Caco-2 (cell line): ENCODE measurements at places on chromosomes 1 and 21. TPM values are rescaled to one million over a fixed set of nuclear protein-coding genes. Genes with fewer than 3 reads are reported as not detected.

Gene SMCP
- not detected in 2 replicates for total RNA-seq

Gene HFM1
- total RNA-seq: 0.26 and 0.48 TPM in 2 replicates

Gene HAX1
- total RNA-seq: 135 and 138 TPM in 2 replicates

Gene VANGL2
- total RNA-seq: 3.2 and 3.4 TPM in 2 replicates

Gene ATP6V1G3
- 3.5 and 4.7 TPM in 2 replicates for total RNA-seq

Gene NPR1
- 1.4 and 2.0 TPM in 2 replicates for total RNA-seq

Gene MAGOH
- 74.2 and 77.0 TPM in 2 replicates for total RNA-seq

Gene TRPM2
- total RNA-seq: 0.07 and 0.20 TPM in 2 replicates

Gene CD5L
- not detected in 2 replicates for total RNA-seq

- DNase-seq: no peak
- no peak overlapping the region for H3K4me3 ChIP-seq
- H3K27ac ChIP-seq: no peak overlapping the region
- H3K36me3 ChIP-seq: no peaks in the 10 kb centered on the region
- H3K4me1 ChIP-seq: no peaks in the 10 kb centered on the region
Observed at GRCh38 chr1:117237726-117238381, 27.1 kb upstream of the VTCN1 start.

- no peaks in the 10 kb centered on the region for H3K36me3 ChIP-seq
- no peak overlapping the region for H3K27ac ChIP-seq
- H3K27me3 ChIP-seq: no peaks in the 10 kb centered on the region
- no peak overlapping the region for H3K4me3 ChIP-seq
Observed at GRCh38 chr1:47569681-47570470, 132.0 kb downstream of the FOXD2 start.

DNA sequence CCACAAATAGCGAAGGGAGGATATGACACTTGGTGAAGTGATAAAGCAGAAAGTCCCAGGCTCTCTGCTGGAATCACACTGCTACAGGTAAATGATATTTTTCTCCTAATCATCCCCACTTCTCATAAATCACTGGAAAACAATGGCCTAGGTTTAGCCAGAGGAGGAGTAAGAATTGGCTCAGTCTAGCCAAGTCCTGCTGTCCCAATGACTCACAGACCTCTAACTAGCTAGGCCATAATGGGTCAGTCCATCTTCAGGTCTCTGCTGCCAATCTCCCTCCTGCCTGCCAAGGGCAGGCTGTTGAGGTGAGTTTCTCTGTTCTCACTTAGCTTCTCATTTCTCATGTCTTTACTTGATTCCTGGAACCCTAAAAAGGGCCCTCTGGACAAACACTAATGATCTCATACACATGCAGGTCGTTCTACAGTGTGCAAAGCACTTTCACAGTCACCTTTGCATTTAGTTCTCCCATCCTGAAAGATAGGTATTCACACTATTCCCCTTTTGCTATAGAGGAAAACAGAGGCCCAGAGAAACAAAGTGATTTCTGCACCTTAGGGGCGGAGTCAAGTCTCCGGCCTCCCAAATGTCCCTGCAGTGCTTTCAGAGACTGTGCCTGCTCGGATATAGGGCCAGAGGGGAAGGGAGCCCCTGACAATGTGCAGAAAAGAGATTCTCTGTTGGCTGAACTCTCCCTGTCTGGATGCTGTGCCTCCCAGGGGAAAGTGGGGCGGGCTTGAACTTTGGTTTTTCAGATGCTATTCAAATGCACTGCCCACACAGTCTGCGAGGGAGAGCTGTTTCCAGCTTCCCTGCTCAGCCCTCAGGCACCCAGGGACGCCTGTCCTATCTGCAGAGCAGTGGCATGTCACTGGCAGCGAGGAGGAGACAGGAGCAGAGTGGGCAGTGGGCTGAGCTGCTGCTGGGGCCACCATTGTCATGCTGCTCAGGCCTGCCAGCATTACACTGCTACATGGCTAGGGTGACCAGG, 3.9 kb upstream of the CDK18 start:
- H3K4me1 ChIP-seq: peaks cover 24% of the 10 kb centered on the region
- no peak overlapping the region for H3K4me3 ChIP-seq
- H3K36me3 ChIP-seq: no peaks in the 10 kb centered on the region

GRCh38 chr1:40030528-40031135, 9.9 kb upstream of the CAP1 start:
- H3K27me3 ChIP-seq: no peaks in the 10 kb centered on the region
- peaks cover 3% of the 10 kb centered on the region; the same call in 1 of the 2 replicates for H3K4me1 ChIP-seq
- H3K4me3 ChIP-seq: no peak overlapping the region
- no peak for DNase-seq
- H3K27ac ChIP-seq: no peak overlapping the region

DNA sequence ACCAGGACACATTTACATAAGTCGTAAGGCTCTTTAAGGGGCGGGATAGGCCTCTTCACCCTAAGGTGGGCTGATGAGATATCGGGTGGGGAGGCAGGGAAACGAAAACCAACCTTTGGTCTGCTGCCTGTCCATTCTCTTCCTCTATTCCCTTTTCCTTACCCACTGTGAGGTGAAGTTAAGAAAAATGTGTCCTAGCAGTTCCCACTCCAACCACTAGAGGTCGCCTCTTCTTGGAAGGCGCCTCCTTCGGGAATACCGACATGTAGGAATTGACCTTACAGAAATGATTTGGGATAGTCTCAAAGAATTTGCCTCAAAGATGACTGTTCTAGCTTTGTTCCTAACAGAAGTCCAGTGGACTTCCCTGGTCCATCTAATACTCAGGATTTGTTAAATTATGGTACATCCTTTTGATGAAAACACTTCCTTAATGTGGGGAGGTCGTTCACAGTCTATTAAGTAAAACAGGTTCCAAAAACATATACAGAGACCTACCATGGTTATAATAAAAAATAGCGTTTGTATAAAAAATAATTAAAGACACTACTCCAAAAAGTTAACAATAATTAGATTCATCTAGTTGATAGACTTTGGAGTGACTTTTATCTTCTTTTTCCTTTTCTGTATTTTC, 14.1 kb downstream of the AZIN2 start:
- H3K4me1 ChIP-seq: no peaks in the 10 kb centered on the region
- H3K27ac ChIP-seq: no peak overlapping the region
- no peaks in the 10 kb centered on the region; the same call in 1 of the 2 replicates for H3K27me3 ChIP-seq
- H3K4me3 ChIP-seq: no peak overlapping the region

GRCh38 chr1:26526287-26526686, 3.3 kb upstream of the RPS6KA1 start:
- no peaks in the 10 kb centered on the region for H3K36me3 ChIP-seq
- no peak overlapping the region for H3K4me3 ChIP-seq
- H3K27me3 ChIP-seq: no peaks in the 10 kb centered on the region
- H3K4me1 ChIP-seq: peaks cover 10% of the 10 kb centered on the region; the same call in 1 of the 2 replicates

DNA sequence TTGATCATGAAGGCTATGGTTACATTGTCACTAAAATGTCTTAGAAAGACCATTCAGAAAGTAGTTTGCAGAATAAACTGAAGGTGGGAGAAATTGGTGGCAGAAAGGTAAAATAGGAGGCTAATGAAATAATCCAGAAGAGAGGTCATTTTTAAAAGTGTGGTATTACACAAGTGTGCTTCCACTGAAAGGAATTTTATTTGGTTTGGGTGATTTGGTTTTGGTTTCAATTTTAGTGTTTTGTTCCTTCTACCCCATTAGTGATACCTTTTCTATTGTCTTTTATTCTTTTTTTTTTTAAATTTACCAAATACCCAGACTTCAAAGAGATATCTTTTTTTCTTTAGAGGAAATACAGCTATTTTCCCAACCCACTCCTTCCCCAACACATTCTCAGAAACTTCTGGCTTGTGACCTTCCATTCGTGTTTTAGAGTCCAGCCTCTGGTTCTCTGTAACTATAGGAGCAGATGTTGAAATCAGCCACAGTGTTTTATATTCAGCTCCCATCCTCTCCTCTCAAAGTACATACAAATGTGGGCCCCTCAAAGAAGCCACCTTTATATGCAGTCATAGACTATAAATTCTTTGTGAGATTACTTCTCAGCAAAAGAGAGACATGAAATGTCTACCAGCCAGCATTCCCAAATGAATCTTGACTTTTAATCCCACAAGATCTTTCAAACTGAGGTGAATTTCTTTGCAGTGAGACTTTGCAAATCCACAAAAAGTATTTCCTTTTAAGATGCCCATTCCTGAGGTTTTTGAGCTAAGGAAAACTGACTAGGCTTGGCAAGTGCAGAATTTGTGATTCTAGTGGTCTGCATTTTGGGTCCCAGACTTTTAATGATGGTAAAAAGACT, 42.0 kb upstream of the PALMD start:
- H3K27me3 ChIP-seq: no peaks in the 10 kb centered on the region
- H3K36me3 ChIP-seq: no peaks in the 10 kb centered on the region
- H3K27ac ChIP-seq: no peak overlapping the region
- H3K4me1 ChIP-seq: 0 out of 2 replicates have a peak, but pooled peaks cover 4% of the 10 kb centered on the region
- no peak for DNase-seq

GRCh38 chr1:45259053-45259452, 52.6 kb upstream of the ZSWIM5 start:
- no peaks in the 10 kb centered on the region for H3K36me3 ChIP-seq
- H3K27me3 ChIP-seq: no peaks in the 10 kb centered on the region
- H3K4me1 ChIP-seq: no peaks in the 10 kb centered on the region
- H3K4me3 ChIP-seq: no peak overlapping the region
- no peak for DNase-seq

DNA sequence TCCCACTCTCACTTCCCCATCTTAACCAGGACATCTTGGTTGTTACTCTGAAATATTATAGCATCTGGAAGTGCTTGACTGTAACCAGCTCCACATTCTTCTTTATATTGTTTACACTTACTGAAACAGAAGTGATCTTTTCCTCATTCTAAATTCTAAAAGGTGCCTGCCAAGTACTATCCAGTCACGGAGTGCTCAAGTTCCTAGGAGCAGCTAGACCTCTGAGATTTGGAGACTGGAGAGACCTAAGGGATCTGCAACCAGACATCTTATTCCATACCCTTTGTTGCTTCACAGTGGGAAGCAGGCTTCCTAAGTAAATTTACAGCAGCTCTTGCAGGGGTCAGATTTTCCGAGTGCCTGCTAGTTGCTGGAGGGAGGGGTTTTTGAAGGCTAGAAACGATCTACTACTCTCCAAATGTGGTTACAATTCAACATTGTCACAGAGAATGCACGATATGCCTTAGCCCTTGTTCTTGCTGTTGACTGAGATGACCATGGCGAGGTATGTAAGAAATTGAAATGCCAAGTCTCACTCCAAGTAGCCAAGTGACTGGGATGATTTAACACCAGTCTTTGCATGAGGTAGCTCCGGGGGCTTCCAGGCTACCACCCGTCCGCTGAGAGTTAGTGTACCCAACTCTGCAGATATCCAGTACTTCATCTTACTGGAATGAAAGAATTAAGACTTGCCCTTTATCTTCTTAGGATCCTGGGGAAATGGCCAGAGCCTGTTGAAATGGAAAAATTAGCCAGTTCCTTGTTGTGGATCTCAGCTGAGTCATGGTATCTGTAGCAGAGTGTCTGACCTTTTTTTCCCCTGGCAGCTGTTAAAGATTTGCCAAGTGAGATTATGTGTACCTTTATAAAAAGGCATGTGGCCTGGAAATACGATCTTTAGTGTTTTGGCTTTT, 150.8 kb downstream of the MAST2 start:
- no peak overlapping the region for H3K4me3 ChIP-seq
- H3K27me3 ChIP-seq: no peaks in the 10 kb centered on the region
- H3K36me3 ChIP-seq: no peaks in the 10 kb centered on the region
- no peak for DNase-seq

- H3K36me3 ChIP-seq: no peaks in the 10 kb centered on the region
- H3K4me3 ChIP-seq: no peak overlapping the region
- H3K27ac ChIP-seq: no peak overlapping the region
- peaks cover 26% of the 10 kb centered on the region; the same call in 1 of the 2 replicates for H3K4me1 ChIP-seq
- H3K27me3 ChIP-seq: no peaks in the 10 kb centered on the region
Observed at GRCh38 chr1:94254073-94254810, 16.9 kb upstream of the ARHGAP29 start.

DNA sequence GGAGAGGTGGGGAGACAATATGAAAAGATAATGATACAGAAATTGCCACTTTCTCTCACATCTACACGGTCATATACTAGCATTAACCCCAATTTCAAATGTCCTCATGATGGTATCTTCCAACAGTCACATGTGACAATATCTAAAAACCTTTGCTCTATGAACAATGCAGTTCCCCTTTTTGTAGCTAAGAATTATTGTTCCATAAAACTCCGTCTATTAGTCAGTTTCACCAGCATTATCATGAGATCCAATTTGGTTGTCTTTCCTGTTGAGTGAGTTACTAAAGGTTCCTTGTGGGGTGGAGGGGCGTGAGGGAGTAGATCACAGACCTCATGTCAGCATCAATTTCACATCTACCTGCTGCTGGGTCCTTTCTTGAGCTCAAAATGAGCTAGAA, 1.7 kb downstream of the TIAM1 start:
- DNase-seq: no peak
- no peaks in the 10 kb centered on the region for H3K36me3 ChIP-seq
- no peaks in the 10 kb centered on the region for H3K27me3 ChIP-seq
- no peaks in the 10 kb centered on the region for H3K4me1 ChIP-seq
- no peak overlapping the region for H3K27ac ChIP-seq
- no peak overlapping the region for H3K4me3 ChIP-seq

GRCh38 chr1:3999941-4000735, 100.1 kb upstream of the C1orf174 start:
- no peak overlapping the region for H3K27ac ChIP-seq
- no peaks in the 10 kb centered on the region for H3K4me1 ChIP-seq
- no peaks in the 10 kb centered on the region for H3K36me3 ChIP-seq
- H3K27me3 ChIP-seq: no peaks in the 10 kb centered on the region
- DNase-seq: no peak

DNA sequence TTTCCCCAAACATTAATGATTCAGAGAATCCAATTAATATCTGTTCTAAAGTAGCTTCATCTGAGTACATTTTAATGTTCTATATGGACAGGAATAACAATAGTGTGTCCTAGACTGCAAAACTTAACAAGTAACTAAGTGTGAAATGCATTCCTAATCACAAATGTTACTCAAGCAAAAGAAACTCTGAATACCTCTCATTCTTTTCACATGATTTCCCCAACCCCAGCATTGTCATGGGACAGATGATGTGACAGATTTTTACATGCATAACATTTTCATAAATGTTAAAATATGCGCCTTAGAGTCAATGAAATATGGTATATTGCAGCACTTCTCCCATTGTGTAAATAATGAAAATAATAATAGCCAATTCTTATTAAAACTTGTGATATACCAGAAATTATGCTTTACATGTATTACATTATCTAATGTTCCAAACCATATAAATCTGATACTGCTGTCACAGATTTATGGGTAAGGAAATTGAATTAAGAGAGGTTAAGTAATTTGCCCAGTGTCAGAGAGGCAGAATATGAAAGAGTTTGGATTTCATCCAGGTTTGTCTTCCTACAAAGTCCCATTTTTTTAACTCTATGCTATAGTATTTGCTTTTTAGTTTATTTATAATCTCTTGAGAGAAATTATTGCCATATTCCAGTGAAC, 269.4 kb downstream of the LRRC7 start:
- no peaks in the 10 kb centered on the region for H3K27me3 ChIP-seq
- DNase-seq: no peak
- no peaks in the 10 kb centered on the region for H3K4me1 ChIP-seq
- H3K4me3 ChIP-seq: no peak overlapping the region

- no peak overlapping the region for H3K27ac ChIP-seq
- DNase-seq: no peak
- H3K36me3 ChIP-seq: no peaks in the 10 kb centered on the region
- H3K27me3 ChIP-seq: no peaks in the 10 kb centered on the region
- H3K4me1 ChIP-seq: no peaks in the 10 kb centered on the region
Observed at GRCh38 chr1:83810144-83810543, 188.8 kb downstream of the TTLL7 start.

- H3K4me3 ChIP-seq: no peak overlapping the region
- no peak for DNase-seq
- H3K36me3 ChIP-seq: no peaks in the 10 kb centered on the region
- H3K27me3 ChIP-seq: no peaks in the 10 kb centered on the region
Observed at GRCh38 chr1:206949641-206950040, 3.4 kb upstream of the PIGR start.
